T-helper 1 cell (primary cell): ENCODE measurements at places on chromosomes 4 and X.

GRCh38 chrX:17413228-17413627, 38.2 kb downstream of the NHS start:
- no peak for DNase-seq

DNA sequence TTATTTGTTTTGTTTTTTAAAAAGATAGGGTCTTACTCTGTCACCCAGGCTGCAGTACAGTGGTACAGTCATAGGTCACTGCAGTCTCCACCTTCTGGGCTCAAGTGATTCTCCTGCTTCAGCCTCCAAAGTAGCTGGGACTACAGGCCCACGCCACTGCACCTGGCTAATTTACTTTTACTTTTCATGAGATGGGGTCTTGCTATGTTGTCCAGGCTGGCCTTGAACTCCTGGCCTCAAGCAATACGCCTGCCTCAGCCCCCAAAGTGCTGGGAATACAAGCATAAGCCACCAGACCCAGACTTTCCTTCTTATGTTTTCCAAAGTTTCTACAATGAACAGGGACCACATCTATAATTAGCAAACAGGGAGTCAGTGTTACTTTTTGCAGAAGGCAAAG, 37.9 kb upstream of the MXD4 start:
- DNase-seq, result no peak

GRCh38 chr4:74032064-74032463, 6.4 kb downstream of the CXCL3 start:
- no peak for DNase-seq

GRCh38 chr4:165476214-165477098, 97.6 kb downstream of the CPE start:
- DNase-seq, result no peak

DNA sequence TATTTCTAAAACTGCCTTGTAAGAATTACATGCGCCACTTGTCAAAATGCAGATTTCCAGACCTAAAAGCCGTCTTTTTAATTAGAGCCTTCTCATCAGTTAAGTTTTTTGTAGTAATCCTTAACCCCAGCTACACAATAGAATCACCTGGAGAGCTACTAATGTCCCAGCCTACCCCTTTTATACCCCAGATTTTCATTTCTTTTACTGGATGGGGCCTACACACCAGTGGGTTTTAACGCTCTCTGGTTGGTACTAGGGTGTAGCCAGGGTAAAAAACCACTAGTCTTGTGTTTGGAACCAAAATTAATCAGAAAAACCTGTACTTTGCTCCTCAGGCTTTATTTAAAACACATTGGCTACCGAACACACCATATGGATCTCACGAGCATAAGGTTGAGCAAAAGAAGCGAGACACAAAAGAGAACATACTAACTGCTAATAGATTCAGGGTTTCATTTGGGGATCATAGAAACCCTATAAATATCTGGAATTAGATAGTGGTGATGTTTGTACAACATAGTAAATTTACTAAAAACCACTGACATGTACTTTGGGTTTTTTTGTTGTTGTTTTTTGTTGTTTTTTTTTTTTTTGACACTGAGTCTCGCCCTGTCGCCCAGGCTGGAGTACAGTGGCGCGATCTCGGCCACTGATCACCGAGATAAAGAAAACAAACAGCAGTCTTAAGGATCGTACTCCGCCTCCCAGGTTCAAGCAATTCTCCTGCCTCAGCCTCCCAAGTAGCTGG, 30.6 kb downstream of the BBS12 start:
- no peak for DNase-seq

- no peak for DNase-seq
Observed at GRCh38 chrX:9340598-9341290, 124.1 kb upstream of the TBL1X start.

DNA sequence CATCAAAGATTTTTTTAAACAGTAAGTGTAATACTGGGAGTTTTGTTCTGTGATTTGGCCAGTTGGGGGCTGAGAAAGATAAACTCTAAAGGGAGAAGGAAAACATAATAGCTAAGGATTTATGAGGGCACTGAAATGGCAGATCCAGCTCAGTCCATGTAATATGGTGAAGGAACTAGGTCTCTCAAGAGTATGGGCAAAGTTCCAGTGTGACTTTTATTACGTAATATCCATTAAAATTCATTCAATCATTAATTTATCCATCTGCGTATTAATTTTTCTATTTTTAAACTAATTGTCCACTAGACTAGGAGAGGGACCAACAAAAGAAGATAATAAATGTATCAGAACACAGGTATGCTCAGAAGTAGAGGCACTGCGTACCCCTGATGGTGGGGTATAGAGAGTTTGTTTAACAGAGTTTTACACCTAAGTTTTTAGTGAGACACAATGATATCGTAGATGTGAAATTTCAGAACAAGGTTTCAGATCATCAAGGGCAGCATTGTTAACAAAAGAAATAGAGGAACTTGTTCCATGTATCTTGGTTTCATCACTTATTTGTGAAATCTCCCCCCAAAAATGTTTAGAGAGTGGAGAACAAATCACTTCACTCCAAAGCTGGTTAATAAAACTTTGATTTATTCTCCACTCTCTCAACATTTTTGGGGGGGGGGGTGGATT, 351.1 kb downstream of the GRXCR1 start:
- no peak for DNase-seq

- no peak for DNase-seq
Observed at GRCh38 chrX:45885931-45886330, 659.3 kb downstream of the ZNF674 start.

DNA sequence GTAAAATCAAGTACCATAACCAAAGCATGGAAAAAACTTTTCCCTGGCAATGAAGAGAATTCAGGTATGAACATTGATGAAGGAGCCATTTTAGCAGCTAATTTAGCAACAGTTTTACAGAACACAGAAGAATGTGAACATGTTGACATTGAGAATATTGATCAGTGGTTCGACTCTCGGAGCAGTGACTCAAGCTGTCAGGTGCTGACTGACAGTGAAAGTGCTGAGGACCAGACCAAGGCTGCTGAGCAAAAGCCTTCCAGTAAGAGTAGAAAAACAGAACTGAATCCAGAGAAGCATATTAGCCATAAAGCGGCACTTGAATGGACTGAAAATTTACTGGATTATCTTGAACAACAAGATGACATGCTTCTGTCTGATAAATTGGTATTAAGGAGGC, 2.8 kb downstream of the TIGD2 start:
- peak; percentile 16 for DNase-seq

DNA sequence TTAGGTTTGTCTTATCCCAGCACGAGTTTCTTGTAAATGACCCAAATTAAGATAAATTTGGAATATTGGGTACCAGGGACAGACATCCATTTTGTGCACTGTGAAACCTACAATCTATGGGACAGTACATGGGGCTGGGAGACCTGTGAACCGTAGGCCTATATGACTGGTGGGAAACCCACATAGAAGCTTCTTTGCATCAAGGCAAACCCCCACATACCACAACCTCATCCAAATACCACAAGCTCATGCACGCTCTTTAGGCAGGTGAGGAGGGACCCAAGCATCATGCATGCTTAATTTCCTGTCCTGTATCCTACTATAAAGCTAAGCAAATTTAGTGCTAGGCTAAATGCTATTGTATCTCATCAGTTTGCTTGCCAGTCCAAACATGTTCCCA, 47.8 kb downstream of the NIPAL1 start:
- DNase-seq, result no peak

- no peak for DNase-seq
Observed at GRCh38 chr4:79502081-79502480, 94.1 kb upstream of the GK2 start.

DNA sequence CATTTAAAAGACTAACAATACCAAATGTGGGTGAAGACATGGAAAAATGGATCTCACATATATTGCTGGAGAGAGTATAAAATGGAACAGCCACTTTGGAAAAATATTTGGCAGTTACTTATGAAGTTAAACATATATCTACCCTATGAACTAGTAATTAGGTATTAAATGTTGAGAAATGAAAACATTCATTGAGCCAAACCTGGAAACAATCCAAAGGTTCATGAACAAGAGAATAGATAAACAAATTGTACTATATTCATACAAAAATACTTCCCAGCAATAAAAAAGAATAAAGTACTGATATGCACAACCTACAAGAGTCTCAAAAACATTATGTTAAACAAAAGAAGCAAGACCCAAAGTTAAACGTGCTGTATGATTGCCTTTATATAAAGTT, 4.0 kb upstream of the EGF start:
- no peak for DNase-seq

GRCh38 chrX:7055386-7056137, 92.0 kb upstream of the STS start:
- no peak for DNase-seq

DNA sequence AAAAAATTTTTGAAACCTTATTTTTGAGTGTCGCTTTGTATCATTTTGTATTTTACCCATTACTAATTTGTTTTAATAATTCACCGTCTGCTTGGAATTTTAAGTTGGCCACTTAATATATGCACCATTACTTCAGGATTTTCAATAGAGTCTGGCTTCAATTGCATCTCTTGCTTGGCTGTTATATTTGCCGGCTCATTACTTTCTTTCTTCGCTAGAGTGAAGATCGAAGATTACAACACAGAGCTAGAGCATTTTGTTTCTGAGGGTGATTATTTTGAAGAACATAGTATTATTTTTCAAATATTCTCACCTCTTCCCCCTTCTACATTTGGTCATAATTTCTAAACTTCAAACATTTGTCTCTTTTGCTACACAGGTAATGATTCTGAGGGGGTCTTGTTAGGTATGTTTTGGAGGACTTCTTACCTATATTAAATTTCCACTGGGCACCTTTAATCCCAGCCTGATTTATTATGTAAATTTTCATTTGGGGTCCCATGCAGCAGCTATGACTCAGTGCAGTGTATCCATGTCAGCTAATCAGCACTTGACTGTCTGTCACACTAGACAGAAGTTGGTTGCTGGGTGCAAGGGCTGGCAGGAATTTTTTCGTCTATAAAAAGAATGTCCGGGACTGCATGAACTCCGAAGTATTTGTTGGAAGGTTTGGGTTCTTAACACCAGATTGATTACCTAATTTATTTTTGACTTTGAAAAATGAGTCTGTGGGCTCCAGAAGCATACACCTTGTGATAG, 18.6 kb downstream of the TBC1D1 start:
- no peak for DNase-seq

DNA sequence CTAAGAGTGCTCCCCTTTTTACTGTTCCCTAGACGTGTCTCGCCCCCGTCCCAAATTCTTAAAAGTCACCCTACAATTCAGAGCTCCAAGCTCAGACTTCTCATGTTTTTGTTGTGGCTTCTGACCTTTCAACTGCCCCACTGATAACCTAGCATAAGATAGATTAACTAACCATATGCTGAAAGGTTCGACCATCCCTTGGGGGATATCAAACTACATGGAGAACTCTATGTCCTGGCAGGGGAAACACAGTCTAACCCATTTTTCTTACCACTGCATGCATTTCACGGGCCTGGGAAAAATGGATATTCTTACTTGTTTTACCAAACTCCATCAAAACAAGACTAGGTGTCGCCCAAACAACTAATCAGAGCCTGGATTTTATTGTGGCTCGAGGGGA, 236.4 kb upstream of the MID1 start:
- DNase-seq, result no peak

DNA sequence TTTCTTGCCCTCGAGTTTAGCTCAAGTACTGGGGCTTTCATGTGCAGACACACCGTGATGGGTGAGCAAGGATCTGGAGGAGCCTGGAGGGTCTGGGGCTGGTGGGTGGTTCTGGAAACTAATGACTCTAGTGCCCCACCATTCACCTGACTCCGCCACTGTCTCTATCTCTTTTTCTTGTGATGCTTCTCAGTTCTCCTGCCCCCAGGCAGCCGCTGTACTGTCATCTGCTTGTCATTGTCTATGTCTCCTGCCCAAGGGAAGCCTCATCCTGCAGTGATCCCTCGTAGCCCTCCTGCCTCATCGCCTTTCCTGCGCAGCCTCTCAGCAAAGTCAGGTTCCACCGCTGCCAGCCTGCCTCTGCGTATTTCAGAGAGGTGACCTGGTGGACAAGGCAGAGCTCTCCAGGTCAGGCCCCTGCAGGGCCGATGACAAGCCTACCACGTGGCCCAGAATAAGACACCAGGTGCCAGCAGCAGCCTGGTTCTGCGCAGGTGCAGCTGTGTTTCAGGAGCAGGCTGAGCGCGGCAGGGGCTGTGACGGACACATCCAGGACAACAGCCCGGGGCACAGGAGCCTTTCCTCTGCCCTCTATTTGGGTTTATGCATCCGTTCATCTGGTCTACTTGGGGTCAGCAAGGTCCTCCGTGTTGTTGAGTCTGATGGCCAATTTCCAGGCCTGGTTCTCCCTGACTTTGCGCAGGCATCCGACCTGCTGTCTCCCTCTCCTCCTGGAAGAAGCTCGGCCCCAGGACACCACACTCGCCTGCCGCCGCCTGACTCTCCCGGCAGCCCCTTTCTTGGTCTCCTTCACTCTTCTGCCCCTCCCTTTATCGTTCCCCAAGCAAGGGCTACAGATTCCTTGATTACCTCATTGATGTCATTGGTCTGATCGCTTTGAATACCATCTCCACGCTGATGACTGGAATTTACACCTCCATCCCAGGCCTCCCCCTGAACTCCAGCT, 30.9 kb upstream of the CDKN2AIP start:
- no peak for DNase-seq

GRCh38 chr4:66636349-66636748, 909.0 kb downstream of the CENPC start:
- DNase-seq, result no peak
